Naive thymus-derived CD4-positive, alpha-beta T cell (primary cell): ENCODE measurements at places on chromosomes 7 and 10.

GRCh38 chr7:156677374-156678054, 36.9 kb downstream of the RNF32 start:
- no peak for DNase-seq

DNA sequence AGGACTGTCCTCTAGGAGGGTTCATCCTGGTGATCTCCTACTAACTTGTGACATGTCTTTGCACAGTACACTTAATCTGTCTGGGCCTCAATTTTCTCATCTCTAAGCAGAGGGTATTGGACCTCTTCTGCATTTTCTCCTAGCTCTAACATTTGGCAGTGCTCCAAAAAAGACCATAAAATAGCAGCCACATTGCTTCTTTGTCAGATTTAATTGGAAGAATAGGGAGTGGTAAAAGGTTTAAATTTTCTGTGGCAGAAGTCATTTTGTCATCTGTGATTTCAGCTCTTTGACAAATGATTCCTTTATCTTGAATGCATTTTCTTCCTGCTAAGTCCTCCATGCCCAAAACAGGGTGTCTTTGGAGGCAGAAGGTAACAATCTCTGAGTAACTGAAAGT, 289.9 kb upstream of the LRGUK start:
- DNase-seq: no peak

DNA sequence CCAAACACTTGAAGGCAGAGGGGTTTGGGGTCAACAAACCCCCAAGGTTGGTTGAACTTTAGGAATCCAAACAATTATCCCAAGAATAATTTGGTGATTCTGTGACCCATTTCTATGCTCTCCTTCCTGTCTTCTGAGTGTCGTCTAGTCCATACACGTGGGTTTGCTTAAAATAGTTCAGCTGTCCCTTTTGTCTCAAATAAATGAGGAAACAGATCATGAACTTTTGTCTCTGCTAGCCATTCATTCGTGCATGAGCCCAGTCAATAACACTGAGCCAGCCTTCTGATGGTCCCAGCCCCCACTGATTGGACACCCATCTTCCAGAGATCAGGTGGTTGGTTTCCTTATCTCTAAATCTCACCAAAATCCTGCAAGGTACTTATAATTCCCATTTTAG, 255.4 kb downstream of the PRPF18 start:
- DNase-seq: no peak

GRCh38 chr10:21173802-21174714, 276.9 kb upstream of the NEBL start:
- DNase-seq: no peak

DNA sequence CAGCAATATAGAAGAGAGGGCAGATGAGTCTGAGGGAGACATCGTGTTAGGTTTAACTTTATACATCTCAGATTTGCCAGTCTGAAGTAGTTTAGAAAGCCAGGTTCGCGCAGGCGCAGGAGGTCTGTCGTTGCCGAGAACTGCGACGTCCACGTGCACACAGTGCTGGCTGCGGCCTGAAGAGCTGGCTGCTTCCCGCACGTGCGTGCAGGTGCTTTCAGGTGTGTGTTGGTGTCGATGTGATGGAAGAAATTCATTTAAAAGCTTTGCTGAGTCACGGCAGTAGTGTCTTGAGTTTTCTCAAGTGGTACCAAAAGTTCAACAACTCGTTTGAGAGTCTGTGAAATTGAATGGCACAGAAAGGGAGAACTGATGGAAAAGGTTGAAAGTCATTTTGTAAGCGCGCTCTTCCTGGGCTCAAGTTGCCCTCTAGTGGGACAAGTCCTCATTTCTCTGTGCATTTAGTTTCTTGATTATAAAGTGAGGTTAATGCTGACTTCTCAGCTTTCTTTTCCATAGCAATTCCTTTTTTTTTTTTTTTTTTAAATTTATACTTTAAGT, 18.6 kb downstream of the WDR37 start:
- peak; percentile 7 for DNase-seq

DNA sequence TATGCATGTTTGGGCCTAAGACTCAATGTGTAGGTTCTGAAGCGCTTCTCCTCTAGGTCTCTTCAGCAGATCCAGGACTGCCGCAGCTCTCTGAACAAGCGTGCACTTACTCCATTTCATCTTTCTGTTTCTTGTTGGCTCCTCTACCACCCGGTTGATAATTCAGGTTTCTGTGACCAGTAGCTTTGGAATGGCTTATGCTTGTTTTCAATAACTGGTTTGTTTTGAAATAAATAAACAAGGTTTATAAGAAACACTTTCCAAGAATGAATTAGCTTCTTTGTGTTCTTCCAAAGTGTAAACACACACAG, 1.5 kb downstream of the MDFIC start:
- no peak for DNase-seq

DNA sequence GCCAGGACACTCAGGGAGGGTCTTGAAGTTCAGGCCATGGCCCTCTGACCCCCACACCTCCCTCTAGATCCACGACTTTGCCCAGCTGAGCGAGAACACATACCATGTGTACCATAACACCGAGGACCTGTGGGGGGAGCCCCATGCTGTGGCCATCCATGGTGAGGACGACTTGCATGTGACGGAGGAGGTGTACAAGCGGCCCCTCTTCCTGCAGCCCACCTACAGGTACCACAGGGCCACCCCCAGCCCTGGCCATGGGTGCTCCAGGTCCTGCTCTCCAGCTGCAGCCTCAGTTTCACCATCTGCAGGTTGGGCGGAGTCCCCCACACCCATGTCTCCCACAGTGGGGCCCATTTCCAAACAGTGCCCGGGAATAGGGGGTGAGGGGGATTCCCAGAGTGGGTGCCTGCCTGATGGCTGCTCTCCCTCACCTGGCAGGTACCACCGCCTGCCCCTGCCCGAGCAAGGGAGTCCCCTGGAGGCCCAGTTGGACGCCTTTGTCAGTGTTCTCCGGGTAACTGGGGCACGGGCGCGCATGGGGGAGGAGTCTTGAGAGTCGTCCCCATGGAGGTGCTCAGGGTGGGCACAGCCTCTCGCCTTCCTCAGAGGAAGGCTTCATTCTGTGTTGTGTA, 54.1 kb downstream of the PALD1 start:
- no peak for DNase-seq

- no peak for DNase-seq
These were observed 106.8 kb downstream of the POLL start for GRCh38 chr10:101481256-101481655.

- no peak for DNase-seq
These were observed 2.5 kb upstream of the ZNF33A start for GRCh38 chr10:38007991-38008390.

GRCh38 chr10:24661376-24661775, 62.3 kb downstream of the ARHGAP21 start:
- no peak for DNase-seq

DNA sequence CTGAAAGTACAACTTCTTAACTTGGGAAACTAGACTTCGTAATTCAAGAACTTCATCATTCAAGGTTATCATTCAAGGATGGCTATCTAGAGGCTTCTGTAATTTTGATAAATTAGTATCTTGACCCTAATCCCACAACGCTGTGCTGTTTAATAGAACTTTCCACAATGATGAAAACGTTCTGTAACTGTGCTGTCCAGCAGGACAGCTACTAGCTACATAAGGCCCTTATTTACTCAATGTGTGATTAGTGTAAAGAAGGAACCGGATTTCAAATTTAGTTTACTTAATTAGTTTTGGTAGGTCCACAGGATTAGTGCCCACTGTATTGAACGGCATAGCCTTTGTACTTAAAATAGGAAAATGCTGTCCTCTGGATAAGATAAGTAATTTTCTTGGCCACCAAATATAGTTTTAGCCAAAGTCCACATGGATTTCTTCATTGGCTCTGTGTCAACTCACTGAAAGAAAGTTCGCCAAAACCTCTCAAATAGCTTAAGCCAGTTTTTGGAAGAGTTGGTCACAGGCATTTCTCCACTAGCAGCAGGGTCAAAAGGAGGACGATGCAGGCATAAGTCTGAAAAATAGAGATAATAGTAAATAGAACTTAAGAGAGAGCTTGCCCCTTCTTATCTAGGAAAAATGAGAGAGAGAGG, 17.3 kb downstream of the DGKI start:
- DNase-seq: no peak

- no peak for DNase-seq
These were observed 11.3 kb upstream of the ATXN7L1 start for GRCh38 chr7:105887569-105888189.

- DNase-seq: no peak
These were observed 308.4 kb downstream of the BICC1 start for GRCh38 chr10:58820861-58821751.

GRCh38 chr7:29292886-29293658, 98.5 kb downstream of the CHN2 start:
- DNase-seq: no peak

DNA sequence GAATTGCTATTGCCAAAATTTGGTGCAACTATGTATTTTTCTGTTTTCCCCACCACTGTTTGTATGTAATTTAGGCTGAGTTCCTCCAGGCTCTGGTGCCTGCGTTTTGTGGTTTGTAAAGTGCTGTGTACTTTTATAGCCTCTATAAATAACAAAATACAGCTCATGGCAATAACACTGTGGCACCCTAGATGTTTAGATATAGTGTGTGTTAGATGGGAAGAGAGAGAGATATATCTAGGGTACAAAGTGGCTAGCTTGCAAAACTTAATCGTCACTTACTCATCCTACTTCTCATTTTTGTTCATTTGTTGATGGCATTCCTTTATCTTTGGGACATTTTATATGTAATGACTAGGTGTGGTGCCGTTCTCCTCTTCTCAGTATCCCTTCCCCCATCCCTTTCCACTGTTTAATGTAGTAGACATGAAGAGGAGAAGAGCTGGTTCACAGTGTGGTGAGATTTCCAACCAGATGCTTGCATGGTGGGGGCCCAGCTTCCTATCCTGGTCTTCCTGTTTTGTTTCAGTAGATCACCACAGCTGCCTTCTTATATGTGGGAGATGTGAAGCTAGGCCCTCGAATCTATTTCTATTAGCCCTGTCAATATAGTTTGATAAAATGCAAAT, 115.0 kb downstream of the SND1 start:
- DNase-seq: no peak
